ENCODE measurements at places on chromosomes 6 and 20.

- DNase-seq = no peak
Observed at GRCh38 chr6:90175627-90176538, 120.8 kb downstream of the BACH2 start.

DNA sequence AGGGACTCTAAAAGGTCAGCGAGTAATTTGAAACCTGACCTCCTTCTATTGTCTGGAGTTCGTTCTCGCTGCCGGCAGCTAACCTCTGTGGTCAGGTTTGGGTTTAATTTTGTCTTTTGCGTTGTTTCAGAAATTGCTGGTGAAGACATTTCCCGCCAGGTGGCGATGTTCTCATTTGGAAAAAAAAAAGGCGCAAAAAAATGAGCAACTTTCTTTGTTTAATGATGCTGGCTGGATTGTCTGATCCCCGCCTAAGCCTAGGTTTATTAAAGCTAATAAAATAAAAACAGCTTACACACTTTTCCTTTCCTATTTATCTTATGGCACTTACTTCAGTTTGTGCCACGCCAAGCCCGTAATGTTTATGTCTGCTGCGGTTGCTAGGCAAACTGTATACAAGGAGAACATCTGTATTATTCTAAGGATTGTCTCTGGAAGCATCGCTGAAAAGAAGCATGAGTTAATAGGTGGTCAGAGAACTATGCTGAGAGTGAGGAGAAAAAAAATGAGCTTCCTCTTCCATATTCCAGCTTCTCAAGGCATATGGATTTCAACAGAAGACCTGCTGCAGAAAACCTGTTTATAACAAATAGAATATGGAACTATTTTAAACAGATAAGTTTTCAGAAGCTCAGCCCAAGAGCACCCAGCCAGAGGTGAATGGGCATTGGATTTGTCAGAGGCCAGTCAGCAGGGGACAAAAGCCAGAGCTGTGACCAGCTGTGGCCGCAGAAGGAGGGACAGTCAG lies 205.7 kb downstream of the DOK5 start:
- DNase-seq = no peak

DNA sequence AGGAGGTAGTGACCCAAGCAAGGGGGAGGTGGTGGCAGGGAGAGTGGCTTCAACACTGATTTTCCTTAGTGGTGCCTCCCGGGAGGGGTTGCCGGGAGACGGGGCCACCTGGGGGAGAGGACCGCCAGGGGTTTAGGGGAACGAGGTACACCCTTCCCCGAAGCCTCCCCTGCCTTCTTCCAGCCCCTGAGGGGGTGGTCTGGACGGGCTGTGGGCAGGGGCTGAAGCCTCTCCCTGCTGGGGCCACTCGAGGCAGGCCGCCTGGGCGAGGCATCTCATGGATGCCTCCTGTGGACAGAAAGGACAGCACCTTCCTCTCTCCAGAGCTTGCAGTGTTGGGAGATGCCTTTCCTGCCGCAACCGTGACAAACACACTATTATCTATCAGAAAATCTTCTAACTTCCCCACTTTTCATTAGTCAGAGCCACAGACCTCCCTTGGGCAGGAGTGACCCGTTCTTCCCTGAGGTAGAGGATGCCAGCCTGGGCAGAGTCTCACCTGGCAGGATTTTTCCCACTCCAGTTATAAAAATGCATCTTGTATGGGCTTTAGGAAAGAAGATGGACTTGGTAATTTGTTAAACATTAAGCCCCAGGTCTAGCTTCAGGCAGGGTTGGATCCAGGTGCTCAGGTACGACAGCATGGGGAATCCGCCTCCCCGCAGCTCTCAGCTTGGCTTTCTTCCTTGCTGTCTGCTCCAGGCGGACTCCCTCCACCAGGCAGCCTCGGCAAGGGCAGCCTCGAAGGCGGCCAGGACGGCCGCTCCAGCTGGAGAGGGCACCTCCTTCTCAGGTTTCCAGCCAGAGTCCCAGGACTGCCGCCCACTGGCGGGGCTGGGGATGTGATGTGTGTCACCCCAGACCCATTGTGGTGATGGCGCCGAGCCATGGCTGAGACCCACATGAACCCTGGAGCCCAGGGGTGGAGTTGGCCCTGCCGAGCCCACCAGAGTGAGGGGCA lies 11.0 kb downstream of the HRH3 start:
- no peak for DNase-seq

DNA sequence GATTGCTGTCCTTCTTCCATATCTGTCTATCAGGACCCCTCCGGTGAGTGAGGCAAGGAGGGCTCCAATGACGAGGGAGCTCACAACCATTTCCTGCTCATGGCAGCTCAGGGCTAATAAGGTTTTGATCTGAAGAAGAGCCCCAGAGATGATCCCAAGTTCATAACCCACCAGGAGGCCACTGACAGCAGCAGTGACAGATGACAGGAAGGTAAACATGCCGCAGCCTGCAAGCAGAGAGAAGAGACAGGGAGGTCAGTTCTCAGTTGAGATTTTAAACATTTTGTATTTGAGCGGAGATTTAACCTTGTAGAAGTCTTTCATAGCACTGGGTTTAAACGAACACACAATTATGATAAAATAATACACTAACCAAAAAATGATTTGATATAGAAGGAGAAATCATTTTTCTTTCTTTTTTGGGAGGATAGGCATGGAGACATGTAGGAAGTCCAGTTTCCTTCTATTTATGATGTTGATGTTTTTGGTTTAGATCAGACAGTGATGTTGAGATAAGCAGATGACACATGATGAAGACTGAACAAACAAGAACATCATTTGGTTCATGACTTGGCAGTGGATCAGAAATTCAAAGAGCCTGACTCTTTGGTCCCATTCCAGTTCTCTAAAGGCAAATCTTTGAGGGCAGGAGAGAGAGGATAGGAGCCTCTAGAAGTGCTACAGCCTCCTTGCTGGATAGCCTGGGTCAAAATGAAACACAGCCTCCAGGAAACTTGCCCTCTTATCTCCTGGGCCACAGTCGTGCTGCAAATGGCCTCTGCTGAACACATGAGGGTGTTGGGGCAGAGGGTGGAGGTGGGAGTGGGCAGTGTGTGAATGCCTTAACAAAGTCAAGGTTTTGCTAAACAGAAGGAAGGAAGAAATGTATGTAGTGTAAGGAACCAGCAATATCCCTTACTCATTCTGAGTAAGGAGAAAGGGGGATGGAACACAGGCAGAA lies 22.6 kb downstream of the SLC2A12 start:
- DNase-seq = no peak
